Heart right ventricle (tissue), 16 donors: ENCODE measurements at places on chromosomes 12 and 14. TPM values are rescaled to one million over a fixed set of nuclear protein-coding genes. Genes with fewer than 3 reads are reported as not detected.

DNA sequence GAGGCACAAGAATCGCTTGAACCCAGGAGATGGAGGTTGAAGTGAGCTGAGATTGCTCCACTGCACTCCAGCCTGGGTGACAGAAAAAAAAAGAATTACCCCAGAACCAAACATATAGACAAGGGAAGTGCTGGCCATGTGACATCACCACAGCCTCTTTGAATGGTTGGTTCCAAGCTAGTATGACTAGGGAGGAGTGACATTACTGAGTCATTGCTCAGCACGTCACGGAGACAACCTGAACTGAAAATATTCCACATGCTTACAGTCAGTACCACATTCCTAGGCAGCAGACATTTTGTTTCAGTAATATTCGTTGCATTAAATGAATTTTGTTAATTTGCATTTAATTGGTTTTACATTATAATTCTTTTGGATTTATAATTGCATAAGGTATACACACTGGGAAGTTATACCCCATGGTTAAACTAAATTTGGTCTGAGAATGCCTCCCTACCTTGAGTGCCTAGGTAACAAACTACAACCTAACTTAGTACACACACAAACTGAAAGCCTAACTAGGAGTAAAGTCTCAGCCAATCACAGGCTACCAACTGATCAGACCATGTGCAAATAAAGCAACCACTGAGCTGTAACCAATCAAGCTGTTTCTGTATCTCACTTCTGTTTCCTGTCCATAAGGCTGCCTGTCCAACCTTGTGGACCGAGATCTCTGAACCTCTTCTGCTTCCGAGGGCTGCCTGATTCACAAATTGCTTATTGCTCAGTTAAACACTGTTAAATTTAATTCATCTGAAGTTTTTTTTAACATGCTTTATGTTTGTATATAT lies 164.4 kb downstream of the CAND1 start:
- no peak for DNase-seq

DNA sequence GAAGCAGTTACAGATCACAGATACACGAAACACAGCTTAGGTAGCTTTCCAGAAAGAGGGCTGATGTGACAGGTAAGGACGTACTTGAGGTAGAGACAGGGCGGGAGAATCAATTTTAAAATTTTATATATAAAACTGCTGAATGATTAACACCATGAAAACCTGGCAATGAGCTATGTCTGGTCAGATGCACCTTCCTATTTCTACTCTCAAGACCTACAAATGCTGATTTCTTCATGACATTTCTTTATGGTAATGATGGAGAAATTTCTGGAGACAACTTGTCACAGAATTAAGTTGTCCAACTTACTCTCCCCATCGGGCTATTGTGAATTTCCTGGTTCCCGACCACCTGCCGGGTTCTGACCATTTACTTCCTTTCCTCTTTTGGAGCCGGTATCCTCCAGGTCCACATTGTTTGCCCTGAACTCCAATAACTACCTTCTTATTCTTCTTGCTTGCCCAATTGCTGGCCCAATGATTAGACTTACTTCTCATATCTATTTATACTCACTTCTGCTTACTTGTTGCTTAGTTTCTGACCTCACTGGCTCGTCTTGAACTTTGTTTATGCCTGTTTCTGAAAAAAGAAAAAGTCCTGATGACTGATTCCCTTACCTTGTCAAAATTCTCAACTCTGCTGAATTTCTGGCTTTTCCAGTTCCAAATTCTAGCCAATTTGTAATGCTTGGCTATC lies 12.8 kb upstream of the ATP2B1 start:
- DNase-seq, result no peak

DNA sequence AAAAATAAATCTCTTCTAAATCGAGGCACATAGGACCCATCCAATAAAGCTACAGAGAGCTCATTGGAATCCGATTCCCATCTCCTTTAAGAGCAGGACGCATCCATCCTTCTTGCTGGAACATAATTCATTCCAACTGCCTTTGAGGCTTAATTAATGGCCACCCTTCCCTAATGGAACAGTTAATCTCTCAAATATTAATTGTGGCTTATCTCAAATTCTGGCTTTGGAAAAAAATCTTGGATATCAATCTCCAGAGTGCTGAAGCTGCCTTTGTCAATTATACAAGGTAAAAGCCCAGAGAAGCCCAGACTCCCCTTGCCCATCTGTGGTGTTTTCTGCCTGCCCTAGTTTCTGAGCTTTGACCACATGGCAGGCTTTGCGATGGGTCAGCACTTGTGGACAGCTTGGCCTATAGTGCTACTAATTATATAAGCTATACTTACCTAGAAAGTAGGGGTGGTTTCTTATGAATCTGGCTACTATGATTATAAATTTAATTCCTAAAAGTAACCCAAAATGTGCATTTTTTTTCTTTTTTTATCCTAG lies 246.3 kb downstream of the NUAK1 start:
- no peak for DNase-seq

DNA sequence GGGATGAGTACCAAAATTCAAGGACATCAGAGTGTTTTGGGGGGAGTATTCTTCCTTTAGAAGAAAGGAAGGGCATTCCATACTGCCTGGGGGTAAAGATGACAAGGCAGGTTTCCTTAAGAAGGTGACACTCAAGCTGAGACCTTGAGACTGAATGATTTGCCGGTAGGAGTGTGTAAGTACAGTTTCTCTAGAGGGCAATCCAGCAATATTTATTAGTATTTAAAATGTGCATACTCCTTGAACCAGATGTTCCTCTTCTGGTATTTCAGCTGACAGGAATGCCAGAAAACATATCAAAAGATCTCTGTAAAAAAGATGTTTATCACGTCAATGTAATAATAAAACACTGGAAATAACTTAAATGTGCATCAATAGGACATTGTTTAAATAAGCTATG lies 106.4 kb upstream of the TMCC3 start:
- no peak for DNase-seq

GRCh38 chr14:20841096-20841495 lies 38.5 kb upstream of the RNASE1 start:
- no peak for DNase-seq

GRCh38 chr12:132204063-132204792 lies 60.0 kb downstream of the NOC4L start:
- no peak for DNase-seq

GRCh38 chr12:124685689-124686369 lies 118.4 kb upstream of the NCOR2 start:
- DNase-seq, result no peak

DNA sequence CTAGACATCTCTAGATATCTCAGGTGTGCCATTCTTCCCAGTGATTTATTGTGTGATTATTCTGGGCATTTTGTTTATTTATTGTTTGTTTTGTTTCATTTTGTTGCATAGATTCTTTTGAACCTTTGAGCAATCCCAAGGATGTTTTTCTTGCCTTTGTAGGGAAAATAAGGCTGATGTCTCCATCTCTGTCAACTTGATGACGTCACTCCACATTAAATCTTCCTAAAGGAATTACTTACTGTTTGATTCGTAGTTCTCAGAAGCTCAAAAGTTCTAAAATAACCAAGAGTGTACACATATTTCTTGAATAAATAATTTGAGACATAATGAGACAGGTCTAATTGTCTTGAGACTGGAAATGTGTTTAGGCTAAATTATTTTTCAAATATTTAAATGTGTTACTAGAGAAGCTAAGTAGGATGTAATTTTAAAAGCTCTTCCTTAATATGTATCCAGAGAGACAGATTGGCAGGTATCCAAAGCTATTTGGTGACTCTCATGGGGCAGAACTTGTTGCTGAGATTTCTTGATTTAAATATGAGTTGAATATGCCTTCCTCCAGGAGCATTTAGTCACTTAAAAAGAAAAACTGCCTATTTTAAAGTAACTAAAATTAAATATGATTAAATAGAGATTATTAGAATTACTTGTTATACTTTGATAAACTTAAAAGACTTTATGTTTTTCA lies 128.7 kb downstream of the CNTN1 start:
- no peak for DNase-seq

DNA sequence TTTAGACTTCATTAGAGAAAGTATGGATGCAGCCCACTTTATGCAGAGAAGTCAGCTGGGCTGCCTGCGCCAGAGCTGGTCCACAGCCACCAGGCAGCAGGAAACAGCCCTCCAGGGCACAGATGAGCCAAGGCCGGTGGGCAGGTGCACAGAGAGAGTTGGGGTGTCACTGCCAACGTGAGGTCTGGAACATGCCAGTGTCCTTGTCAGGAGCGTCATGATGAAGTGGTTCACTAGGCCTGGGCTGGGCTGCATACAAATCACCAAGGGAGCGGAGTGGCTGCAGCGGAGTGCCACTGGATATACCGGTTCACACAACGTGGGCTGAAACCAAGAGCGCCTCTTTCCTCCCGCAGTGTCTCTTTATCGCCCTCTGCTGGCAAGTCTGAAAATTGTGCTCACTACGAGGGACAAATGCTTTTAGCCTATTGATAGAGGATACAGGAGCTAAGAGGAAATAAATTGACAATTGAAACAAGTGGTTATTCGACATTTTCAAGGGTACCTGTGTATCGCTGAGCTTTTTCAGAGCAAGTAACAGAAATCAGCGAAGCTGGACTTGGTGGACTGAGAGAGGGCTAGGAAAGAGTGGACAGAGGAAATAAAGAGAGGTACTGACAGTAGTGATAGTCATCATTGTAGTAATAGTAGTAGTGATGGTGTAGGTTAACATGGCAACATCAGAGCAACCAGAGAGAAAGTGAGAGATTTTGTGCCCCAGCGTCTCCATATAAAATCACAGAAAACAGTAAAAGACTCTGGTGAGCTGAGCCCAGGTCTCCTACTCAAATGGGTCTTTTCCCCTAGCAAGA lies 52.0 kb upstream of the ITPR2 start:
- DNase-seq, result peak; percentile 57

- DNase-seq, result no peak
Observed at GRCh38 chr12:122130150-122130549, 43.9 kb downstream of the IL31 start.

- DNase-seq, result no peak
Observed at GRCh38 chr12:49094975-49095365, 369 bp upstream of the DHH start.

DNA sequence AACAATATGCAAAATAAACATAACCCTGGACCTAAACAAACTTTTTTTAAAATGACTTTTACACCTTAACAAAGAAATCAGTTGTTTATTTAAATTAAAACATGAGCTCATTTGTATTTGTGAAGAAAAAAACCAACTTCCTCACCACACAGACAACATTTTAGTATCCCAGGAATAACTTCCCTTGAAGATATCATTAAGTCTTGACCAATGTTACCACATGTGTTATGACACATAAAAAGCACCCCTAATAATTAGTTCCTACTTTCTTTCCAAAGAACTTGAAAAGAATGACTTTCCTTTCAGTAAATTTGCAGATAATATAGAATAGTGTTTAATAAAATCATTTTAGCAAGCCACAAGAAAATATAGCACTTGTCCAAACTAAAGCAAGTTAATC lies 42.4 kb downstream of the DUSP16 start:
- no peak for DNase-seq

DNA sequence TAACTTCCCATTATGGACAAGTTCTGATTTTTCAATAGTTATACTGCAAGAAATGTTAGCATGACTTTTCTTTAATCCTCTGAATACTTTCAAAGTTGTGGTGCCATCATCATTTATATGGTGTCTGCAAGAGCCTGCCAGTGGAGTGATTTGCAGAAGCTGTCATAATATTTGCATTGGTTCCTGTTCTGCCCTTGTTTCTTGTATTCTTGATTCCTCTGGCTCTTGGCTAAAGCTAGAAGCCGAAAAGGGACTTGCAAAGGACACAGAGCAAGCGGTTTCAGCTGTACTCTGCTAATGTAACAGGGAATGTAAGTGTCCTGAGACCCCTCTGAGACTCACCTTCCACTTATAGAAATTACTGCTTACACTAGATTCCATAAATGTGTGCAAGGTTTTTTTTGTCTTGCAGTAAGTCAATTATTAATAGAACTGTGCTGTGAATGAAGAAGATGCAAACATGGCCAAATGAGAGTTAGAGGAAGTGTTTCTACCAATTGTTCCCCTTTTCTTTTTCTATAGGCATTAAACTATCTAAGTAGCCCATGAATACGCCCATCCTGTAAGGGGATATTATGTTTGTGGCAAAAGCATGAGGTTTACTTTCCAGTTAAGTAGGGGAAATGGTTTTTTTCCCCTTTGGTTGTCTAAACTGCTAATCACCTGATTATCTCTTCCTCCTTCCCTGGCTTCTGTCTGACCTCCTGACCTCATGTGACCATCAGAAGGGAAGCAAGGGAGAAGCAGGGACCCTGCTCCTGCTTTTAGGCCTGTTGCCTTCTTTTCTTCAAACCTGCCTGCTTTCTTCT lies 5.3 kb downstream of the DYRK4 start:
- DNase-seq, result no peak

The PTCSC3 gene
- total RNA-seq, result not detected

The TAS2R13 gene
- total RNA-seq, result 0.32 TPM

The AQP6 gene
- not detected for total RNA-seq

The FOXA1 gene
- total RNA-seq, result not detected

The TMTC2 gene
- 4.4 TPM for total RNA-seq

The RBM19 gene
- total RNA-seq, result 20.2 TPM

The AGAP2 gene
- total RNA-seq, result 13.1 TPM

The LRP1-AS gene
- not detected for total RNA-seq
